ENCODE measurements at places on chromosomes 16 and 17. TPM values are rescaled to one million over a fixed set of nuclear protein-coding genes. Genes with fewer than 3 reads are reported as not detected.
A peak's percentile ranks its signal among the peaks of the same experiment; 100 is the strongest.

GRCh38 chr16:65767125-65767524 lies 599.4 kb upstream of the CDH5 start:
- no peak for DNase-seq

Gene TPSD1
- not detected for total RNA-seq

- peak; percentile 93 for DNase-seq
Measured at GRCh38 chr16:14501331-14502255, 128.5 kb downstream of the PARN start.

Gene DBNDD1
- total RNA-seq, result 5.6 TPM

GRCh38 chr16:28042811-28043210 lies 20.7 kb downstream of the GSG1L start:
- DNase-seq, result no peak

Gene TEX19
- not detected for total RNA-seq

Gene SCN4A
- under 0.01 TPM for total RNA-seq

Gene GNG13
- total RNA-seq, result not detected

Measured in bronchial epithelial cell (primary cell).